Mammary epithelial cell (primary cell): ENCODE measurements at places on chromosomes 7 and 10. TPM values are rescaled to one million over a fixed set of nuclear protein-coding genes. Genes with fewer than 3 reads are reported as not detected.

SGCE gene
- total RNA-seq, result 74.7 TPM

LAMB4 gene
- total RNA-seq, result 1.0 TPM

IDE gene
- total RNA-seq, result 27.8 TPM

CYP2E1 gene
- total RNA-seq, result 0.17 TPM

DNA sequence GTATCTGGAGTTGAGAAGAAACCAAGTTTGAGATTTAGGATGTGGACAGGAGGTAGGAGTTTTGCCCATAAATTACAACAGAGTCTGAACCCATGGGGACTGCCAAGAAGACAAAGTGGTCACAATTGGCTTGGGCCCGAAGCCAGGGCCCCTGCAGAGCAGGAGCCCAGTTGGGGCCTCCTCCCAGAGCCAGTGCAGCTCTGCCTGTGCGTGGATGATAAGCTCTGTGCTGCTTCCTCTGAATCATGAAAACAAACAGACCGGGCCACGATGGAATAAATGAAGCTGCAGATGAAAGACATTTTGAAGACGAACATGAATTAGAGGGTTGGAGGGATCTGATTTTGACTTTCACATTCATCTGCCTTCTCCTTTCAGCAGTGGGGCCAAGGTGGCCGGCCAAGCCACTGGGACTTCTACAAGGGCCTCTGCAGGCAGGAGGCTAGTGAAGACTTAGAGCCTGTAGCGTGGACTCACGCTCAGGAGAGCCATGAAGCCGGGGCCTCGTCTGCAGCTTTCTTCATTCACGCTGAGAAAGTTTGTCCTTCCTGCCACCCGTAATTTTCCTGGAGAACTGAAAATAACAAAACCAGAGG, 156.8 kb upstream of the LYZL1 start:
- DNase-seq, result no peak
